ENCODE measurements at places on chromosomes 12 and 14. TPM values are rescaled to one million over a fixed set of nuclear protein-coding genes. Genes with fewer than 3 reads are reported as not detected.

The NOVA1 gene
- not detected for total RNA-seq

- peak overlapping the region; percentile 49 for H3K4me3 ChIP-seq
- no peak overlapping the region for H3K27ac ChIP-seq
- no peaks in the 10 kb centered on the region for H3K27me3 ChIP-seq
- DNase-seq: peak; percentile 45
- peaks cover 5% of the 10 kb centered on the region for H3K4me1 ChIP-seq
Observed at GRCh38 chr12:132597333-132598316, 12.8 kb downstream of the LRCOL1 start.

DNA sequence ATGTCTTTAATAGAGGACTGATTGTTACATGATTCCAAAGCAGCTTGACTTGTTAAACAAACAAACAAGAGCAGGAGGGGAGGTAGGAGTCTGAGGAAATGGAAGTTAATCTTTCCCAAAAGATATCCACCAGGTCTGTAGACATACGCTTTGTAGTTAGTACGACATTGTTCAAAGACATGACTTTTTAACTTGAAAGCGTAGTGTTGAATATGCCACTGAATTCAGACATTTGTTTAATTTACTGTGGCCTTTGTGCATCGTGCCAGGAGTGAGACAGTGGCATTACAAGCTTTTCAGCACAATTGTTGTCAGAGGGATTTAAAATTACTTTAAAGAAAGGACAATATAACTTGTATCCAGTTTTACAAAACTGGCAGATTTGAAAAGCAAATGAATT lies 53.0 kb downstream of the SAV1 start:
- no peak overlapping the region for H3K27ac ChIP-seq
- no peaks in the 10 kb centered on the region for H3K4me1 ChIP-seq
- no peak for DNase-seq
- H3K36me3 ChIP-seq: no peaks in the 10 kb centered on the region
- no peak overlapping the region for H3K4me3 ChIP-seq

DNA sequence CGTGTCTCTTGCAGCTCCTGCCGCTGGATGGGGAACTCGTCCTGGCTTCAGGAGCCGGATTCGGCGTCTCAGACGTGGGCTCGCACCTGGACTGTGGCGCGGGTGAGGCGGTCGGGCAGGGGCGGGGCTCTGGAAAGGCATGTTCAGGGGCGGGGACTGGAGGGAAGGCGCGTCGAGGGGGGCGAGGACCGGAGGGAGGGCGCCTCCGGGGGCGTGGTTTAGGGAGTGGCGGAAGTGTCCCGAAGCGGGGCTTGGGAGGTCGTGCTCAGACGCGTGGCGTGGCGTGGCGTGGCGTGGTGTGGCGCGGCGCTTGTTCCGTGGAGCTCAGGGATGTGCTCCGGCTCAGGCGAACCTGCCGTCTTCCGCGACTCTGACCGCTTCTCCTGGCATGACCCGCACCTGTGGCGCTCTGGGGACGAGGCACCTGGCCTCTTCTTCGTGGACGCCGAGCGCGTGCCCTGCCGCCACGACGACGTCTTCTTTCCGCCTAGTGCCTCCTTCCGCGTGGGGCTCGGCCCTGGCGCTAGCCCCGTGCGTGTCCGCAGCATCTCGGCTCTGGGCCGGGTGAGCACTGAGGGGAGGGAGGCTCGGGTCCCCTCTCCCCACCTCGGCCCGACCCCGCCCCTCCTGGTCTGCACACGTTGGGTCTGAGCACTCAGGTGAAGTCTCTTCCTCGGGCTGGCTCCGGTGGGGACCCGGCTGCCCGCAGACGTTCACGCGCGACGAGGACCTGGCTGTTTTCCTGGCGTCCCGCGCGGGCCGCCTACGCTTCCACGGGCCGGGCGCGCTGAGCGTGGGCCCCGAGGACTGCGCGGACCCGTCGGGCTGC lies 6.2 kb downstream of the AMN start:
- no peaks in the 10 kb centered on the region for H3K36me3 ChIP-seq
- peaks cover 27% of the 10 kb centered on the region for H3K4me1 ChIP-seq
- peak overlapping the region; percentile 56 for H3K4me3 ChIP-seq
- H3K27ac ChIP-seq: no peak overlapping the region
- peak; percentile 78 for DNase-seq

The FOXN4 gene
- total RNA-seq: not detected

- no peaks in the 10 kb centered on the region for H3K36me3 ChIP-seq
- no peak overlapping the region for H3K4me3 ChIP-seq
- DNase-seq: no peak
- no peaks in the 10 kb centered on the region for H3K4me1 ChIP-seq
- H3K27ac ChIP-seq: no peak overlapping the region
Observed at GRCh38 chr14:36955376-36955775, 217.0 kb downstream of the SLC25A21 start.

The CELA1 gene
- total RNA-seq: 1.1 TPM

GRCh38 chr14:56379956-56380355 lies 199.6 kb upstream of the TMEM260 start:
- H3K36me3 ChIP-seq: no peaks in the 10 kb centered on the region
- H3K4me3 ChIP-seq: no peak overlapping the region
- no peaks in the 10 kb centered on the region for H3K4me1 ChIP-seq

DNA sequence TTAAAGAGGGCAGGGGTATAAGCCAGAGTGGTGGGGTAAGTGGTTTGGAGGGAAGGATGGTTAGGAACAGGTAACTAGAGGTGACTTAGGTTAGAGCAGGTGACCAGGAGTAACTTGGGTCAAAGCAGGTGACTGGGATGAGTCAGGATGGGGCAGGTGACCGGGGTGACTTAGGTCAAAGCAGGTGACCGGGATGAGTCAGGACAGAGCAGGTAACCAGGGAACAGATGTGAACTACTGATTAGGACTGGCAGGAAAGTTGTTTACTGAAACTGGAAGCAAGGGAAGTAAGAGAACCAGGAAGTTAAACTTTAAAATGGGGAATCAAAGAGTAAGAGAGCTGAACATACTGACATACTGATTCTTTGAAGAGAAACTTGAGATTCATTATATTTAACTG lies 57.4 kb downstream of the FSCB start:
- DNase-seq: no peak
- no peaks in the 10 kb centered on the region for H3K4me1 ChIP-seq
- H3K27me3 ChIP-seq: no peaks in the 10 kb centered on the region
- no peak overlapping the region for H3K4me3 ChIP-seq
- H3K27ac ChIP-seq: no peak overlapping the region

- DNase-seq: no peak
- no peaks in the 10 kb centered on the region for H3K27me3 ChIP-seq
- H3K36me3 ChIP-seq: no peaks in the 10 kb centered on the region
- no peak overlapping the region for H3K27ac ChIP-seq
- H3K4me3 ChIP-seq: no peak overlapping the region
Observed at GRCh38 chr12:14878488-14878887, 7.2 kb downstream of the MGP start.
